Panc1 (cell line): ENCODE measurements at places on chromosomes 12 and 14.

- H3K27ac ChIP-seq: no peak overlapping the region
- H3K27me3 ChIP-seq: no peaks in the 10 kb centered on the region; the same call in 1 of the 2 replicates
- no peaks in the 10 kb centered on the region for H3K36me3 ChIP-seq
- DNase-seq: no peak
Measured at GRCh38 chr12:4006743-4007142, 133.5 kb upstream of the PARP11 start.

- no peak for DNase-seq
- H3K4me1 ChIP-seq: no peaks in the 10 kb centered on the region
- H3K36me3 ChIP-seq: no peaks in the 10 kb centered on the region
- H3K27ac ChIP-seq: no peak overlapping the region
- H3K27me3 ChIP-seq: no peaks in the 10 kb centered on the region
- no peak overlapping the region for H3K4me3 ChIP-seq
Measured at GRCh38 chr12:21144309-21144708, 13.3 kb downstream of the SLCO1B1 start.

DNA sequence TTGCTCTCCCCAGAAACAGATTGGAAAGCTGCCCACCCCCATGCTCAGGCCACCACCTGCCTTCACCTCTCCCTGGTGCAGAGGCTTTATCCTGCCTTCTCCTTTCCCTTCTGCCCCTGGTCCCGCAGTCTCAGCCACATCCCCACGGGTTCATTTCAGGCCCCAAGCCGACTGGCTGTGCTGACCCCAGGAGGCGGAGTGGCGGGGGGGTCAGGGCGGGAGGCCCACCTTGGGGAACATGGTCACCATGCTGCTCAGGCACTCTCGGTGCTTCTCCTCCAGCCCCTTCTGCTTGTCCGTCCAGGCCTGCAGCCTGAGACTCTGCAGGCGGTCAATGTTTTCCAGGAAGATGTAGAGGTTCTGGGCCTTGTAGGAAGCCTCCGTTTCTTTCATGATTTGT, 6.9 kb downstream of the FAM186B start:
- no peaks in the 10 kb centered on the region for H3K36me3 ChIP-seq
- no peak for DNase-seq
- H3K27me3 ChIP-seq: no peaks in the 10 kb centered on the region

- DNase-seq: no peak
- no peaks in the 10 kb centered on the region for H3K4me1 ChIP-seq
- H3K27me3 ChIP-seq: peaks cover 6% of the 10 kb centered on the region
- no peaks in the 10 kb centered on the region for H3K36me3 ChIP-seq
Measured at GRCh38 chr12:108210001-108210400, 80.9 kb downstream of the WSCD2 start.

GRCh38 chr14:102622262-102622885, 29.9 kb downstream of the RCOR1 start:
- H3K36me3 ChIP-seq: no peaks in the 10 kb centered on the region
- no peak overlapping the region for H3K4me3 ChIP-seq
- no peak overlapping the region for H3K27ac ChIP-seq
- no peaks in the 10 kb centered on the region for H3K27me3 ChIP-seq
- DNase-seq: no peak

GRCh38 chr14:78509516-78509915, 339.3 kb downstream of the NRXN3 start:
- no peaks in the 10 kb centered on the region for H3K27me3 ChIP-seq
- no peak overlapping the region for H3K27ac ChIP-seq
- no peak overlapping the region for H3K4me3 ChIP-seq

- no peaks in the 10 kb centered on the region for H3K36me3 ChIP-seq
- H3K27ac ChIP-seq: no peak overlapping the region
- no peak for DNase-seq
- no peaks in the 10 kb centered on the region for H3K4me1 ChIP-seq
- no peak overlapping the region for H3K4me3 ChIP-seq
Measured at GRCh38 chr12:4422985-4423384, 22.6 kb downstream of the FGF6 start.

DNA sequence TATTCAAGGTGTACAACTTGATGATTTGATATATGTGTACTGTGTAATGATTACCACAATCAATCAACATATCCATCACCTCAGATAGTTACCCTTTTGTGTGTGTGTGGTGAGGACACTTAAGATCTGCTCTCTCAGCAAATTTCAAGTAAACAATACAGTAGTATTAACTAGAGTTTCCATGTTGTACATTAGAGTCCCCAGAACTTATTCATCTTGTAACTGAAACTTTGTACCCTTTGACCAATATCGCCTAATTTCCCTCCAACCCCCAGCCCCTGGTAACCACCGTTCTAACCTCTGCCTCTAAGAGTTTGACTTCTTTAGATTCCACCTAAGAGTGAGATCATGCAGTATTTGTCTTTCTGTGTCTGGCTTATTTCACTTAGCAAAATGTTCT, 12.1 kb downstream of the ADCK1 start:
- DNase-seq: no peak
- H3K36me3 ChIP-seq: no peaks in the 10 kb centered on the region
- no peak overlapping the region for H3K4me3 ChIP-seq
- H3K27ac ChIP-seq: no peak overlapping the region
- H3K4me1 ChIP-seq: no peaks in the 10 kb centered on the region

DNA sequence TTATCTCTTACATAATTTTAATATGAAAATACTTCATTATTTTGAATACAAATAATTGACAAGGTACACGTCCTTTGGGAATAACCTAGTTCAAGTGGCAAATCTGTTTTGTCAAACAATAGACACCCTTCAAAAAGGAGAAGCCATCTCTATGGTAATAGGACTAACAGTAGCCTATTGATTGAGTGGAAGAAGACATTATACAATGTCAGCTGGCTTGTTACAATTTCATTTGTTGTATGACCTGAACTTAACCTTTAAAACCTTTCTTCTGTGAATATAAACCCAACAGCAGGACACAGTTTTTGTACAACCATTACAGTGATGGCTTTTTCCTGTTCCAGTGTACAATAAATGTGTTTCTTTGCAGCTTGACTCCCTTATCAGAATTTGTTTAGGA, 8.1 kb downstream of the TMEM260 start:
- H3K27ac ChIP-seq: no peak overlapping the region
- H3K4me3 ChIP-seq: no peak overlapping the region
- H3K4me1 ChIP-seq: no peaks in the 10 kb centered on the region
- no peaks in the 10 kb centered on the region; the same call in 1 of the 2 replicates for H3K36me3 ChIP-seq

- no peak for DNase-seq
- H3K4me3 ChIP-seq: no peak overlapping the region
- no peaks in the 10 kb centered on the region for H3K36me3 ChIP-seq
Measured at GRCh38 chr12:125159702-125160101, 94.5 kb downstream of the AACS start.

DNA sequence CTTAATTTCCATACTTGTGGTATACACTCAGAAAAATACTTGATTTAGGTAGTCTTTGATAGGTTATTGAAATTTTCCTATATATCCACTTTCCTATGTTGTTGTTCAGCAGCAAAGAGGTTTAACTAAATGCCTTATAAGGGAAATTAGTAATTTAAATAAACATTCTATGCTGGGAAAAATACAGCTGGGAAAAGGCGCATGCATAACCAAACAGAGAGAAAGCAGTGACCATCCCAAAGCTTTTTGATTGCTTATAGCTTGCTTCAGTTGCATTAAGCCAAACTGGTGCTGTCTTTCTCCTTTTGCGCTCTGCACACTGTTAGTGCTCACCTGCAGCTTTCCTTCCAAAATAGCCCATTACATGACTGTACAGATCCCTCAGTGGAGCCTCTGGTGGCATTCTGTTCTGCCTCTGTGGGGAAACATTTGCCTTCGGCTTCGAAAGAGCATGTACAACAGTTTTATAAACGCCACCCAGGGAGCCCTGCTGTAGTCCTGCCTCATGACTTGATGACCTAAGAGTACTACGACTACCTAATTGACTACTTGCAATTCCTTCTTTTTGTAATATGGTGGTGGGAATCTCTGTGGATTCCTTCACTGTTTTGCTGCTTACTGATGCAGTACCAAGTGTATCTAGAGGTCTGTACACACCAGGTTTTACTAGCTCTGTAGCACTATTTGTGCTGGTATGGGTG, 120.8 kb downstream of the RALGAPA1 start:
- no peaks in the 10 kb centered on the region for H3K27me3 ChIP-seq
- no peak overlapping the region for H3K27ac ChIP-seq
- H3K4me1 ChIP-seq: no peaks in the 10 kb centered on the region

DNA sequence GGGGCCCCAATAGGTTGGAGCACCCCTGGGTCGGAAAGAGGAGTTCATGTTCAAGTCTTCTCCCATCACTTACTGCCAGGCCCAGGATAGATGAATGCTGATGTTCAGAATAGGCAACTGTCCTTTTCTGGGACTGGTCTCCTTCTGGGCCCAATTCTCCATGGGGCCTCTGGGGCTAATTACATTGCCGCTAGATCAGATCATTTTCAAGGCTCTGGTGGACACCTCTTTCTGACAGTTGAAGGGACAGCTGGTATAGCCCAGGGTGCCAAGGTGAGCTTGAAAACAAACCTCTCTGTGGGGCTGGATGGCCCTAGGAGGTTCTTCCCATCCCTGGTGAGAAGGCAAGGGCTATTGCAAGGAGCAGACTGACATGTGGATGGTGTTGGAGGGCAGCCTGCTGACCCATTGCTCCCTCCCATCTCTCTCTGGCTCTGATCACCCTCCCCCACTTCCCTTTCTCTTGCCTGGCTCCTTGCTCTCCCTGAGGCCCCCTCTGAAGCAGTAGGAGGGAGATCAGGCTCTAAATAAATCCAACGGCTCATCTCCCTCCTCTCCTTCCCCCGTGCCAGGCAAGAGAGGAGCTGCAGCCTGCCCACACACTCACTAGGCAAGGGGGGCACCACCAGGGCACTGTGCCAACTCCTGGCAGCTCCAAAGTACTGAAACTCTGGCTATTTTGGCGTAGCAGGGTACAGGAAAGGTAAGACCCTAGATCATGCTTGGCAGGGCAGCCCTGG, 1.9 kb downstream of the CACNB3 start:
- H3K4me1 ChIP-seq: peaks cover 23% of the 10 kb centered on the region
- no peak overlapping the region for H3K27ac ChIP-seq
- no peaks in the 10 kb centered on the region; the same call in 1 of the 2 replicates for H3K36me3 ChIP-seq
- DNase-seq: no peak
- no peak overlapping the region for H3K4me3 ChIP-seq

DNA sequence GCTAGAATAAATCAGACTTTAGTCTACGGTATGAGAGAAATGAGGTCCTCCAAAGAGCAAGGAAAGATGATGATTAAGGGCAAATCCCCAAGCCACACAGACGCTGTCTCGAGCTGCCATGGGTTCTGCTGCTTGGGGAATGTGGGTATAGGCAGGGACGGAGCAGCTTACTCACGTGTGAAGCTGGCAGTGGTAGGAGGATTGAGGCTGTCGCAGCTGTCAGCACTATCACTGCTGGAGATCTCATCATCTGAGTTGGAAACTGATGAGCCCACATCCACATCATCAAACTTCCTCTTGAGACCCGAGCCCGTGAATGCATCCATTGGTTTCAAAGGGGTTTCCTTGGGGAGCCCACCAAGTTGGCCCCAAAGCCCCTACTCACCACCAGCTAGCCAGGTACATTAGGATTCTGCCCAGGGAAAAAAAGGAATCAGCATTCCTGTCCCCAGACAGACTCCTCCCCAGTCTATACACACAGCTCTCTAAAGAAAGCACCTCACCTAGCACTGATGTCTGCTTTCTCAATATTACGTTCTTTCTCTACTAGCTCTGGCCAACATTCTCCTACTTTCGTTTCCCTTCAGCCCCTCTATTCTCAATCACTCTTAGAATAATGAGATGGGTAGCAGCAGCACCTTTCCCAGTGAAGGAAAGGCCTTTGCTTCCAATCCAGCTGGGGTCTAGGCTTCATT, 7.0 kb downstream of the CSRNP2 start:
- no peaks in the 10 kb centered on the region for H3K27me3 ChIP-seq
- DNase-seq: no peak

GRCh38 chr12:131159660-131160059, 206.0 kb downstream of the ADGRD1 start:
- H3K36me3 ChIP-seq: no peaks in the 10 kb centered on the region
- H3K4me3 ChIP-seq: no peak overlapping the region

DNA sequence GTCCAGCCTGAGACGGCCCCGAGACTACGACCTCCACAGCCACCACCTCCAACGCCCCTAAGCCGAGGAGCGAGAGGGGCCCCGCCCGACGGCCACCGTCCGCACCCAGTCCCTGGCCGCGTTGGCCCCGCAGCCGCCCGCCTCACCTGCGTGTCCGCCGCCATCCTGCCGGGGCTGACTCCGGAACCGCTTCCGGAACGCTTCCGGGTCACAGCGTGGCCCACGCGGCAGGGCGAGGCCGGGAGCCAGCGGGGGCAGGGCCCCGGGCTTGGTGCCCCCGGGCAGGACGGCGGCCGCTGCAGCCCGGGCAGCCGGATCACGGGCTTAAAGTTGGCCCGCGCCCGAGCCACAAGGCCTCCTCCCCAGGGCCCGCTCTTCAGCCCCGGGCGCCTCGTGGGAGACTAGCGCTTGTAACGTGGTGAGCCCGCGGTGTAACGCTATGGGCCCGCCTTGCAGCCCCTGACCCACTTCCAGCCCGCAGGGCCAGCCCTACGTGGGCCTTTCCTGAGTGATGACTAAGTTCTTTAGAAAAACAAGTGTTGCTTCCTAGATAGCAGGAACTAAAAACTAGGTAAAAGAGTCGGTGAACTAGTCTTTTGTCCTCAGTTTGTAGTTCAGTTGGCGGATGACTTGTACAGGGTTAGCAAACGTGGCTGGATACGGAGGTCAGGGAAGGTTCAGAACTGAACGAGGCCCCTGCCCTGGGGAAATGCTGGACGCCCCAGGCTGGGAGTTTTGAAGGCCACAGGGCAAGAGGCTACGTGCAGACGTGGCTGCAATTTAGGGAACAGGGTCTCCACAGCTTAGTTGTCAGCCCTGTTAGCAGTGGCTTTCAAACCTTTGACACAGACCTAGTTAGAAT, at the start of gene GCN1:
Gene GCN1 (minus strand): TSS at position 182 of the 862 bp plus-strand sequence. CDS start 18 bp downstream, at position 164.
- peaks cover 31% of the 10 kb centered on the region for H3K4me1 ChIP-seq
- peak within 1 kb of the TSS; percentile 95 for H3K4me3 ChIP-seq
- no peaks in the 10 kb centered on the region for H3K27me3 ChIP-seq
- H3K36me3 ChIP-seq: peaks cover 30% of the 10 kb centered on the region

DNA sequence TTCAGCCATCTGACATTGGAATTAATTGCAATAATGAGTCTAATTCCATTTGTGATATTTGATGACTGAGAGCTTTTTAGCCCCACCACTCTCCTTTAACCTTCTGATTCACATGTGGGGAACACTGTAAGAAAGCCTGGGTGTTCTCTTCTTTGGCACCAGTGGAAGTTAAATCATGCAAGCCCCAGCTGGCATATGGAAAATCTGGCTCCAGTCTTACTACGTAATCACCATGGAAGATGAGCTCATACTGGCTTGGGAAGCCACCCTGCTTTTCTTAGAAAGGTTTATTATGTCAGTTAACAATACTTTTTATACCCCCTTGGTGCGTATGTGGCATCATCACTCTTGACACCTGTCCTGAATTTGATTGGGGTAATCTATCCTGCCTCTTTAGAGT, 479.3 kb downstream of the SLC16A7 start:
- H3K36me3 ChIP-seq: no peaks in the 10 kb centered on the region
- DNase-seq: no peak
- no peak overlapping the region for H3K27ac ChIP-seq
- no peaks in the 10 kb centered on the region for H3K27me3 ChIP-seq
- H3K4me3 ChIP-seq: no peak overlapping the region

GRCh38 chr12:41869432-41869831, 275.2 kb downstream of the GXYLT1 start:
- H3K27ac ChIP-seq: no peak overlapping the region
- H3K4me1 ChIP-seq: no peaks in the 10 kb centered on the region
- no peaks in the 10 kb centered on the region for H3K27me3 ChIP-seq

GRCh38 chr14:21078287-21078686, 8.2 kb downstream of the ARHGEF40 start:
- no peak overlapping the region for H3K4me3 ChIP-seq
- no peak overlapping the region for H3K27ac ChIP-seq
- no peak for DNase-seq
- no peaks in the 10 kb centered on the region for H3K36me3 ChIP-seq
- H3K27me3 ChIP-seq: no peaks in the 10 kb centered on the region
